ENCODE measurements at places on chromosomes 1 and 21.

- DNase-seq: no peak
Observed at GRCh38 chr1:209062863-209063262, 520.7 kb upstream of the CAMK1G start.

DNA sequence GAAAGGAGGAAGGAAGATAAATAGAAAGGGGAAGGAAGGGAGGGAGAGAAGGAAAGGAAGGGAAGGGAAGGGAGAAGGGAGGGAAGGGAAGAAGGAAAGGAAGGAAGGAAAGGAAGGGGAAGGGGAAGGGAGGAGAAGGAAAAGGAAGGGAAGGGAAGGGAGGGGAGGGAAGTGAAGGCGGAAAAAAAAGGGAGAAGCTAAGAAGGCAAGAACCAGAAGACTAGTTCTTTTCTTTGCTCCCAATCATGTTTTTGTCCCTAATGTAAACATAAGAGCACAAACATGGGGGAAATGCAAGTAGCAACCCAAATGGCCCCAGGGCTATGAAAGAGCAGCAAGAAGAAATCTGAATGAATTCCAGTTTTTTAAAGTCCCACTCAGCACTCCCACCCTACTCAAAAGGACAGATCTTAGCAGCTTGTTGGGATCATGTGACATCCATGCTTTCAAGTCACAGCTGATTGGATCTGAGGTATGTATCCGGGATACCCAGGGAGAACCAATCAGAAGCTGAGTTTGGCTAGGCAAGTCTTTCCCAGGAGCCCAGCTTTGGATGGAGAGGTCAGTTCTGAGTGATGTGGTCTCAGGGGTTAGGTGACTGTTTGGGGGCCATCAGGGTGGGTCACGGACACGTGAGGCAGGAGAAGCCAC, 24.2 kb upstream of the FHAD1 start:
- no peak for DNase-seq

- no peak for DNase-seq
Observed at GRCh38 chr1:9843576-9843945, 19.8 kb upstream of the CLSTN1 start.

GRCh38 chr1:61152469-61153105, 70.2 kb downstream of the NFIA start:
- DNase-seq: no peak

DNA sequence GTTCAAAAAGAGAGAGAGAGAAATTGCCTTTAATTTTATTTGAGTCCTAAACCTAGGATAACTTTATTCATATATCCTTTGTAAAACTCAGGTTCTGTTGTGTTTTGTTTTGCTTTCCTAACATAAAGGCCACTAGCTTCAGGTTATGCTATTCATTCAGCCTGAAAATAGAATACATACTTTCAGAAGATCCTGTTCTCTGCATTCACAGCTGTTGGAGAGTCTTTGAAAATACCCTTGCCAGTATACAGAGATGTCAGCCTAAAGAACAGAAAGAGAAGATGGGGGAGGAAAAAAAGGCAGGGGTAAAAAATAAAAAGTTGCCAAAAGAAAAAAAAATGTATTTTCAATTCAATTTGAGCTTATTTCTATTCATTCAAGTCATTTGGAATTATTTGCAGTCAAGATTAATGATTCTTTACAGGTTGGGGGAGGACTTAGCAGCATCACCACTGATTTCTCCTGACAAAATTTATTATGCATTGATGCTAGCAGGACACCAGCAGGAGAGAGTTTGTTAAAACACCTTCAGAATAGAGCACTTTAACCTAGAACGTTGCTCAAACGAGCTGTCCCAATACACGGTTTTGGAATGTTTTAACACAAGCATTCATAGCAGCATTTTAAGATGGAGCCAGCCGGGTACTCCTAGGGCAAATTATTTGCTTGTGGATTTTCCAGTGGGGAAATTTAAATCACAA, 318.5 kb downstream of the NTNG1 start:
- DNase-seq: no peak

GRCh38 chr1:24932284-24932683, 2.2 kb upstream of the RUNX3 start:
- no peak for DNase-seq

DNA sequence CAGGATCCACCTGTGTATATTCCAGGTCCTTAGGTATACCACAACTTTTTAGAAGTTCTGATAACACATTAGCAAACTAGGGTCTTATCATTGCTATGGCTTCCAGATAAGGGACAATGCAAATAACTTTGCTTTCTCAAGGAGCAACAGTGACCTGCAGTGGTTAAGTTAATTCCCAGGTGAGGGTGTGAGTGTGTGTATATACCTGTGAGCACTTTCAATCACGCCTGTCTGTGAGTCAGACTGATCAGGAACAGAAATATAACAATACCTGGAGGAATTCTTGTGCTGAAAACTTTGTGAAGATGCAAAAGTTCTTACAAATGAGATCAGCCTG, 317.0 kb downstream of the PAPPA2 start:
- DNase-seq: no peak

- no peak for DNase-seq
Observed at GRCh38 chr1:64320470-64320869, 117.0 kb downstream of the UBE2U start.

DNA sequence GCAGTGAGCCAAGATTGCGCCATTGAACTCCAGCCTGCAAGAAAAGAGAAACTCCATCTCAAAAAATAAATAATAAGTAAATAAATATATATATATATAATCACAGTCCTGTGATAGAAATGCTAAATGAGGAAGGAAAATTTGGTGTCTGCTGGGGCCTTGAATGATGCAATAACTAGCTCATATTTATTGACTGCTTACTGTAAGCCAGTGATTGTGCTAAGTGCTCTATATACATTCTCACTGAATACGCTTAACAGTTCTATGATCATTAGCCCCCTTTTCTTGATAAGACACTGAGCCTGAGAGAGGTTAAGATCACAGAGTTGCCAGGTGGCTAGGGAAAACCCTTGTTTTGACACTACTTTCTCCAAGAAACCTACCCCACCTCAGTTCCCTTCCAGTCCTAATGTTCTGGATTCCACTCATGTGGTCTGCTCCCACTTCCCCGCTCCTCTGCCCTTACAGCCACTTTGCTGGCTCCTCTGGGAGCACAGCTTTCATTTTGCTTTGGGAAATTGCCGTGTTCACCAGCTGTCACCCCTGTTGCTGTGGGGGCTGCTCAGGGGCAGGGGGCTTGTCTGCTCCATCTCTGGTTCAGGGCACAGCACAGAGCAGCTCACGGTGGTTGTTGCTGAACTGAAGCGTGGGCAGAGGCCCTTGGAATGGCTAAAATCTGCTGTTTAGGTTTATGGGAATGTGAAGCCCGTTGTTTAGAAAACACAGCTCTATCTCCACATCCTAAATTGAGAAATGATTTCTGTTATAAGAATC, 2.5 kb upstream of the BMP8A start:
- no peak for DNase-seq

GRCh38 chr1:93446837-93447451, 974 bp upstream of the FNBP1L start:
- DNase-seq: peak; percentile 3

DNA sequence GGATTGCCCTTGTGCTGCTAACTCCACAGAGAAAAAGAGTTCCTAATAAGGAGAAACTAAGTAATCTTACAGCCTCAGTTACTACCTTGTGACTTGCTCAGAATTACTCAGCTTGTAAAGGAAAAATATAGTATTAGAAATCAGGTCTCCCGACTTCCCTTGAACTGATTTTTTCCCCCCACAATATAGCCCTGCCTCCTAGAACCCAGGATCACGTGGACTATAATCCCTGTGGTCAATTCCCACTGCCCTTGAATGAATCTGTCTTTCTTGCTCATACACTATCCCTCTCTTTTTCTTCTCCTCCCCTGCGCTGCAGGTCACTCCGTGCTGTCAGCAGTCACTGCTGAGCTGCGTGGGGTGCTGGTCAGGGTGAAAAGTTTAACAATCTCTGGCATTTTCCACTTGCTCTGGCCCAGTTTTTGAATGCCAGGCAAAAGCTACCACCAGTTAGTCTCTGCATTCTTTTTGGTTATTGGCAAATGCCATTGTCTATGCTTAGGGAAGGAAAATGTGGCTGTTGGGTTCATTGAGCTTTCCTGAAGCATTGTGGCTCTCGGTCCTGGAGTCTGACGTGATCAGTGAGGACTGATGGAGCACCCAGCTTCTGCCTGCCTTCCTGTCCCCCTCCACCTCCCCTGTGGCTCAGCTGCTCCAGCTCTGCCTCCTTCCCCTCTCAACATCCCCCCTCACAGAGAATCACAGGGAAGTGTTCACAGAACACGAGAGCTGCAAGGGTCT, 1.9 kb upstream of the MYOC start:
- peak; percentile 65 for DNase-seq

DNA sequence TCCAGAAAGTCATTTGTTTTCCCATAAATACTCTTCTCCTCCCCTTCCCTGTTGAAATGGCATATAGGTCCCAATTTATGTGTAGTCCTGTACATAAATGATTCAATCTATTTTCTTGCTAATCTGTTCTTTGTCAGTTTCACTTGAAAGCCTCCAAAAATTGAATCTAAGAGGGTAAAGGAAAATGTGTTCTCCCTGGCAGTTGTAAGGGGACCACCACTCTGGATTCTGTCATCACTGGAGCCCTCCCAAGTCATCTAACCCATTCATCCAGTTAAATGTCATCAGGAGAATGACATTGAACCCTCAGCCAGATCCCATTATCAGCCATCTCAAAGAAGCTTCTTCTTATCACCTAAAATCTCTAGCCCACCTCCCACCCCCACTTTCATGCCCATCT, 35.0 kb upstream of the RNF2 start:
- DNase-seq: no peak

- DNase-seq: no peak
Observed at GRCh38 chr1:156886583-156887281, 6.8 kb upstream of the PEAR1 start.

DNA sequence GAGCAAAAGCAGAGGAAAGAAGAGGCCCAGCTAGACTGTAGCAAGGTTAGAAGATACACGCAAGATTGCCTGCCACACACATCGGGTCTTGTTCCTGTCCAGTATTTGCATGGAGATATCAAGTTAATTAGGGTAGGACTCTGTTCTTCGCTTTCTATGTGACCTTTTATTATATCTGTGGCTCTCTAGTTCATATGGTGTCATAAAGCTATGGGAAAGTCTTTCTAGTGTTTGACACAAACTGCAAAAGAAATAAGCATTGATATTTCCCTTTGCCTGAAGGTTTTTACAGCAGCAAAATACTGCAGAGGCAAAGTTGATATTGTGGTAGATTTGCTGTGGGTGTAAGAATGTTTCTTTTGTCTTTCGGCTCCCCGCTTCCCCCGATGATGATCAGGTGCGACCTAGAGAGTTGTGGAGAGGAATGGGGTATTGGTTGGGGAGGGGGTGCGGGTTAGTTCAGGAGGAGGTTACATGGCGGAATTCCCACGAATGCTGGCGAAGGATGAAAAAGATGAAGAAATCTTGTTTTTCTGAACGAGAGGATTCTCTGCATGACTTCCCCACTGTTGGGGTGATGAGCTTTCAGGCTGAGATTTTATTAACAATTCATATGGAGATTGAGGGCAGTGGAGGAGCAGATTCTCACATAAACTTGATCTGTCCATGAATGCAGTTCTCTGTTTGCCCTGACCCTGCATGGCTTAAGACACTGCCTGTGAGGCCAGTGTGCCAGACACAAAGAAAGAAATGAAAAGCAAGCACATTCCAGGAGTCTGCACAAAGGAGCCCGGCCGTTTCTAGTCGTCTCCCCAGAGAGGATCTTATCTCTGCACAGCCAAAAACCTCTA, 550.2 kb downstream of the USP25 start:
- peak; percentile 71 for DNase-seq

DNA sequence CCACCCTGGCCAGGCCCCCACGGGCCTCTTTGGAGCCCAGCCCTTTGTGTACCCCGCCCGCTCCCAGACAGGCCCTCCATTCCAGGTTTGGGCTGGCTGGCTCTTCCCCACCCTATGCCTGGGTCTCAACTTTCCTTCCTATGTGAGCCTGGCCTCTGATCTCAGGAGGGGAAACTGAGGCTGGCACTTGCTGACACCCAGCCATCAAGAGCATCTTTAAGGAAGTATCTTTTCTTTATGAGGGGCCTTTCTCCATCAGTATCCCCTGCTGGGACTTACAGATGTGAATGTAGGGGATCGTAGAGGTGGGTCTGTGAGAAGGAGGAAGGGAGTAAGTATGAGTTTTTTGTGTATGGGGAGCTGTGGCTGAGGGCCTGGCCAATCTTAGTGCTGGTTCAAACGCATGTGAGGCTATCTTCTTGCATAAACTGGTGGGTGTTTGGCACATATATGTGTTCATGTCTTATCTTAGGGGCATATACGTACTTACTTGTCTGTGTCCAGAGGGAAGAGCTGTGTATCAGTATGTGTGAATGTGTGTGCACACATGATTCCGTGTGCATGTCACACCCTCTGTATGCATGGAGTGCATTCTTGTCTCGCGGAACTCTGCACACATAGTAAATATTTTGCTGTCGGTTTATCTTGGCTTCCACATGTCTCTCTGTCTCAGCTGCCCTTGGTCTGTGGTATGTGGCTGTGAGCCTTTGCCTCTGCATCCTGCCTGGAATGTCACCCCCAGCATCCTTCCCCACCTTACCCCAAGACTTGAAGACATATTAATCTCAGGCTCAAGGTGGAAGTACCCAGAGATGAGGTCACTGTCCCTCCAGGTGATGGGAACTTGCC, 5.4 kb downstream of the NECTIN4 start:
- DNase-seq: peak; percentile 39

DNA sequence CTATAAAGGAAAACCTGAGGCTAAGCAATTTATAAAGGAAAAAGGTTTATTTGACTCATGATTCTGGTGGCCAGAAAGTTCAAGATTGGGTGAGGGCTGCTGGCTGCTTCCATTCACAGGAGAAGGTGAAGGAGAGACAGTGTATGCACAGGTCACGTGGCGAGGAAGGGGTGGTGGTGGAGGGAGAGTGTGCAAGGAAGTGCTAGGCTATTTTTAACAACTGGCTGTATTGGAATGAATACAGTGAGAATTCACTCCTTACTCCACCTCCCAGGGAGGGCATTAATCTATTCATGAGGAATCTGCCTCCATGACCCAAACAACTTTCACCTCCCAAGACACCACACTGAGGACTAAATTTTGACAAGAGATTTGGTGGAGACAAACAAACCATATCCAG, 51.0 kb downstream of the SYDE2 start:
- DNase-seq: no peak

- DNase-seq: no peak
Observed at GRCh38 chr1:180539136-180539535, 19.6 kb upstream of the OVAAL start.

- no peak for DNase-seq
Observed at GRCh38 chr1:248152056-248152827, 7.3 kb downstream of the OR2M5 start.

Data from astrocyte (in vitro differentiated cells and primary cell).